ENCODE measurements at places on chromosomes 12 and 14.

DNA sequence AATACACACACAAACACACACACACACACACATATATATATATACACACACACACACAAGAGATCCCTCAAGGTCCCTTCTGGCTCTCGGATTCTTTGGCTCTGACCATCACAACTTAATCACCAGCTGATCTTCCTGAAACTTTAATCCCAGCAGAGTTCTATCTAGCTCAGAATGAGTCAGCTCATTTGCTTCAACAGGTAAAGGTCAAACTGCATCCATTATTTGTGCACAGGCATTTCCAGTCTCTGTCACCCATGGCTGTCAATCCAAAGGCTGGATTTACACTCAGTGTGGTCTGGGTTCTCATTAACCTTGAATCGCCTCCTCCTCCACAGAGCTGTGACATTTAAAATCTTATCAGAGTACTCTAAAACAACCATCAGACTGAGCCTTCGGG is 113.3 kb upstream of the TMPO start:
- no peak for DNase-seq

DNA sequence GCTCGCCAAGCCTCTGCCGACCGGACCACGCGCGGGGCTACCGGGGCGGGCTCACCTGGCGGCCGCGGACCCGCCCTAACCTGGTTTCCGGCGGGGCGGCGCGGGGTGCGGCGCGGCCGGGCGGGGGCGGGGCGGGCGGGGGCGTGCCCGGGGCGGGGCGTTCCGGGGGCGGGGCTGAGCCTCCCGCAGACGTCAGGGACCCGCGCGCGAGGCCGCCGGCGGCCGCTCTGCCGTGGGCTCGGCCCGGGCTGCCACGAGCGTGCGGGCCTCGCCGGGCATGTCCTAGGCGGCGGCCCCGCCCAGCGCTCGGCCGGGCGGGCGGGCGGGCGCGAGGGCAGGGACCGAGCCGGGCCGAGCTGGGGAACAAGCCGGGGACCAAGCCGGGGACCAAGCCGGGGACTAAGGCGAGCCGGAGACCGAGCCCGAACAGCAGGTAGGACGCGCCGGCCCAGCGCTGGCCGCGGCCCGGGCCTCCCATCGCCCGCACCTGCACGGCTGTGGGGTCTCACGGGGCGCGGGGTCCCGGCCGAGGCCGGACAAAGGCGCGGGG is at the start of gene CEP170B:
Gene CEP170B (plus strand): TSS at position 188 of the 550 bp plus-strand sequence. CDS start 3,183 bp downstream, outside the sequence.
- no peak for DNase-seq

DNA sequence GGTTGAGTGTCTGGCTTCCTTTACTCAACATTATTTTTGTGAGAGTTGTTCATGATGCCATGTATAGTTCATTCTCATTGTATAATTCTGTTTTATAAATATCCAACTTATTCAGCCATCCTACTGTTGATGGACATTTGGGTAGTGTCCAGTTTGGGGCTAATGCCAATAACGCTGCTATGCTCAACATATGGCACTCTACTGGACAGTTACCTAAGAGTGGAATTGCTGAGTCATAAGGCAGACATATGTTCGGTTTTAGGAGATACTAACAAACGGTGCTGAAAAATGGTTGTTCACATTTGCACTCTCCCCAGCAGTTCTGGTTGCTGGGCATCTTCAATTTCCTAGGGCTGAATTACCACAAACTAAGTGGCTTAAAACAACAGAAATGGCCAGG is 28.7 kb upstream of the P2RX4 start:
- no peak for DNase-seq

GRCh38 chr12:115481141-115481540 is 796.4 kb downstream of the MED13L start:
- no peak for DNase-seq

GRCh38 chr14:77043177-77043983 is 14.9 kb upstream of the IRF2BPL start:
- peak; percentile 47 for DNase-seq

DNA sequence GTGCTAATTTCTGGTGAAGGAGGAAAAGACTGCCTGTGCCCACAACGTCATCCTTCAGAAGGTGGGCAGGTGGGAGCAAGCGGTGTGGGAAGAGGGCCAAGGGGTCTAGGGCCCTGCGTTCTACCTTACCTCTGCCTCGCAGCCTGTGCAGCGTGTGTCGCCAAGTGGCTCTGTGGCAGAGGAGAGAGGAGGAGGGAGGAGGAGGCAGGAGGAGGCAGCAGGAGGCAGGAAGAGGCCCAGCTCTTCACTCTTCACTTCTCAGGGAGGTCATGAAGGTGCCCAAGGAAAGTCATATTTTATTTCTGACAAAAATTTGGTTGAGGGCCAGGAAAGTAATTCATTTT is 177.9 kb downstream of the MYRFL start:
- DNase-seq = no peak

DNA sequence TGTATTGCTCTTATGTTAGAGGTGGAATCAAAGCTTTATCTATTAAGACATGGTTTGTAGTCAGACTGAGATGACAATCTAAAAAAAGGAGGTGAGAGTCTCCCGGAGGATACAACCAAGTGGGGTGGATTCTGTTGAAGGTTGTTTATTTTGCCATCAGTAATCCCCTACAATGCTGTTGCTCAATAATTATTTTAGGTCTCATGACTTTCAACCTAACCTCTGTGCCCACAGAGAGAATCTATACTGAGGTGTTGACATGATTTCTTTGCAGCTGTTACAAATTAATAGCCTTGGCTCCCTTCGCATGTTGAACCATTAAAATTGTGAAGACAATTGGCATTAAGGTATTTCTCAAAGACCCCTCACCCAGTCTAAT is 28.7 kb upstream of the FOS start:
- no peak for DNase-seq

DNA sequence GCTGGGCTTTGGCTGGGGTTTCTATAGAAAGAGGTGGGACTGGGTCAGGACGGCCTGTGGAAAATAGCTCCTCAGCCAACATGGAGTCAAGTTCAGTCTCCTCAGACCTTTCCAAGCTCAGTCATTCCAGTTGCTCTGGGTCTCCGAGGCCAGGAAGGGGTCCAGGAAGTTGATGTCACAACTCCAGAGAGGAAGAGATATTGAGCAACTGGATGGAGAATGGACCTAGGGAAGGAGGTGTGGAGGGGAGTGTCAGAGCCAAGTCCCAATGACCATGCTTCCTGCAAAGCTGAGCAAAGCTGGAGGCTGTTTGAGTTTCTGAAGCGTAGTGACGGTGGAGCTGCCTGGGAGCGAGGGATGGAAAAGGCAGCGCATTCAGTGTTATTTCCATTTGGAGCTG is 86.1 kb downstream of the SLC24A4 start:
- peak; percentile 34 for DNase-seq

DNA sequence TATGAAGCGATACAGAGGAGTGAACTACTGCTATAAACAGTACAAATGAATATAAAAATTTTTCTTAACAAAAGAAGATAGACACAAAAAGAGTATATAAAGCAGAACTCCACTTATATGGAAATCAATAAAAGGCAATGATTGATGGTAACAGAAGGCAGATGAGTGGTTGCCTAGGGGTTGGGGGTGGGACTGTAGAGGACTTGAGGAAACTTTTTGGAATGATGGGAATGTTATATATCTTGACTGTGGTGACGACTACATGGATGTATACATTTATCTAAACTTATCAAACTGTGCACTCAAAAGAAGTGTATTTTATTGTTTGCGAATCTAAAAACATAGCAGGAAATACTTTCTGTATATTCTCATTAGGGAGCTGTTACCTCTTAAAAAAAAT is 89.1 kb downstream of the PTCSC3 start:
- DNase-seq = no peak

GRCh38 chr12:120262852-120263747 is 2.4 kb downstream of the PXN start:
- no peak for DNase-seq

DNA sequence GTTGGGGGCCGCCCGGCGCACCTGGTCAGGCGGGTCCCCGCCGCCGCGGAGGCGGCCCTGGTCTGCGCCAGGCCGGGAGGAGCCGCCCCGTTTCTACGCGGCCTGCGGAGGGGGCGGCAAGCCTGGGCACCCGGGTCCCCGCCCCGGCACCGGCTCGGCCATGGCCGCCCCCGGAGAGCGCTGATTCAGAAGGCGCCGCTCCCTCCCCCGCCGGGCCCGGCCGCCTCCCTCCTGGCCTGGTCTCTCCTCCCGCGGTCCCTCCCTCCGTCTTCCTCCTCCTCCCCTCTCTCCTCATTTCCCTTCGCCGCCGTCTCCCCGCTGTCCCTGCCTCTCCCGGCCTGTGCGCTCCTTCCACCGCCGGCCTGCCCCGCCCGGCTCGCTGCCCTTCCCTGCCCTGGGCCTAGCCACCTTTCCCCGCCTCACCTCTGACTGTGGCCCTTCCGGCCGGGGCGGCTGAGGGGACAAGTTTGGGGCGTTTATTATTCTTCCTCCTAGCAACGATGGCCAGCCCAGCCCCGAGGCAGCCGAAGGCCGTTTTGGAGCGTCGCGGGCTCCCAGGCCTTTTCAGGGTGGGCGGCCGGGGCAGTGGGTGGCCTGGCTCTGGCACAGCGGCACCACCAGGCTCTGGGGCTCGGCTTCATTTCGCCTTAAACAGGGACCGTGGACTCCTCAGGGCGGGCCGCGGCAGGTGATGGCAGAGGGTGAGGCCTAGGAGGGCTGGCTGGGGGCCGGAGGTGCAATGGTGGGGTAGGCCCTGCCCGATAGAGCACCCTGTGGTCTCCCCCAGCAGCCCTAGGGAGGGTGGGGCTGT is 768 bp downstream of the CEP170B start:
- DNase-seq = peak; percentile 48

- DNase-seq = no peak
These were observed 421 bp upstream of the ACADS start for GRCh38 chr12:120725151-120725658.

DNA sequence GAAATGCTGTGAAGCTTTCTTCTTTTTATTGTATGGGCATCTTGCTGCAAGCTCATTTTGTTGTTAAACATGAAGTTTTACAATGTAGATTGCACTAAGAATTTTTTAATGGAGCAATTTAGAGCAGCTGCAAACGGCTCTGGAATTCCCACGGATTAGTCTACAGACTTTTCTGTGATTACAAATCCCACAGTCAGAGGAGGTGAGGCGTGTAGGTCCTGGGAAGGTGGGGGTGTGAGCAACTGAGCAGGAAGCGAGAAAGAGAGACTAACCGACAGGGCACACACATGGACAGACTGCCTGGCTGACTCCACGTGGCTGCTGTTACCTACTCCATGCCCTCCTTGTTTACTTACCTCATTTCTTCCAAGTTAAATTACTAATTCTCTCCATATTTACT is 348.5 kb downstream of the NPAS3 start:
- peak; percentile 29 for DNase-seq

- DNase-seq = no peak
These were observed 35.7 kb upstream of the ATP2A2 start for GRCh38 chr12:110245369-110245772.

DNA sequence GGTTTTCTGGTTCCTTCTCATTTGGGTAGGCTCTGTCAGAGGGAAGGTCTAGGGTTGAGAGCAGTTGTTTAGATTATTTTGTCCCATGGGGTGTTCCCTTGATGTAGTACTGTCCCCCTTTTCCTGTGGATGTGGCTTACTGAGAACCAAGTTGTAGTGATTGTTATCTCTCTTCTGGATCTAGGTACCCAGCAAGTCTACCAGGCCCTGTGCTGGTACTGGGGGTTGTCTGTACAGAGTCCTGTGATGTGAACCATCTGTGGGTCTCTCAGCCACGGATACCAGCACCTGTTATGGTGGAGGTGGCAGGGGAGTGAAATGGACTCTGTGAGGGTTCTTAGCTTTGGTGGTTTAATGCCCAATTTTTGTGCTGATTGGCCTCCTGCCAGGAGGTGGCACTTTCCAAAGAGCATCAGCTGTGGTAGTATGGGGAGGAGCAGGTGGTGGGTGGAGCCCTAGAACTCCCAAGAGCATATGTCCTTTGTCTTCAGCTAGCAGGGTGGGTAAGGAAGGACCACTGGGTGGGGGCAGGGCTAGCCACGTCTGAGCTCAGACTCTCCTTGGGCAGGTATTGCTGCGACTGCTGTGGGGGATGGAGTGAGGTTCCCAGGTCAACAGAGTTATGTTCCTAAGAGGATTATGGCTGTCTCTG is 179.3 kb upstream of the BTG1 start:
- no peak for DNase-seq

DNA sequence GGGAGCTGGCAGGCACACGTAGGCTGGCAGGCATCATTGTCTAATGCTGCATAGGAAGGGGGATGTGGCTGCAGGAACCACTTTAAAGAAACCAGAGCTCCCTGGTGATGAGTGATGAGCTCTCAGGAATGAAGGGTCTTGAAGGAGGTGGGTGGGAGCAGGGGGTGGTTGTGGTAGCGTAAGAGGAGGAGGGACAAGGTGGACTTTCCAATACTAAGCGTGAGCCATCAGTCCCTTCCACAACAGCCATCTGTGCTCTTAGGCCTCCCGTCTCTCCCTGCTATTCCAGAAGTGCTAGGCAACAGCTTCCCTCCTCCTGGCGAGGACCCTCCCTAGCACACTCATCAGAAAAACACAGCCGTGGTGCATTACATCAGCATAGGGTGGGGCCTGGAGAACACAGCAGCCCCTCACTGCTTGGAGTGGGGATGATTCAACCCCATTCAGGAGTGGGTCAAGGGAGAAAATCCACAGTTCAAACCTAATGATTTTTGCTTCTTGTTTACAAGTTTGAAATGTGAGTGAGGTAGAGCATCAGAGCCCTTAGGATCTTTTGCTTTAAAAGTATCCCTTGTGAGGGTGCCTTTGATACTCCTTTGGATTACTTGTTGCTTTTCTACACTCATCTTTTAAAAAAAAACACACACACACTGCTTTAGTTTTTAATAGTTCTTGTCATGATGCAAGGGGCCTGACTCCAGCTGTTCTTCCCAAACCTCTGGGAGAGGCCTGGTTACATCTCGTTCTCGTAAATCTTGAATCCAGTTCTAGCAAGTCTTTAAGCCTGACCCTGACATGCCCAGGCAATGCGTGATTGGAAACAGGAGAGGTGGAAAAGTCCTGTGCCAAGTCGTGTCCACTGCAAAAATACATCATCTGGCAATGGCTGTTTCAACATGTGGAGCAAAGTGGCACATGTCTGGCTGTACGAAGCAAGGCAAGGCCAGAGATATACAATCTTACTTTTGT is 356.4 kb upstream of the DDHD1 start:
- no peak for DNase-seq

DNA sequence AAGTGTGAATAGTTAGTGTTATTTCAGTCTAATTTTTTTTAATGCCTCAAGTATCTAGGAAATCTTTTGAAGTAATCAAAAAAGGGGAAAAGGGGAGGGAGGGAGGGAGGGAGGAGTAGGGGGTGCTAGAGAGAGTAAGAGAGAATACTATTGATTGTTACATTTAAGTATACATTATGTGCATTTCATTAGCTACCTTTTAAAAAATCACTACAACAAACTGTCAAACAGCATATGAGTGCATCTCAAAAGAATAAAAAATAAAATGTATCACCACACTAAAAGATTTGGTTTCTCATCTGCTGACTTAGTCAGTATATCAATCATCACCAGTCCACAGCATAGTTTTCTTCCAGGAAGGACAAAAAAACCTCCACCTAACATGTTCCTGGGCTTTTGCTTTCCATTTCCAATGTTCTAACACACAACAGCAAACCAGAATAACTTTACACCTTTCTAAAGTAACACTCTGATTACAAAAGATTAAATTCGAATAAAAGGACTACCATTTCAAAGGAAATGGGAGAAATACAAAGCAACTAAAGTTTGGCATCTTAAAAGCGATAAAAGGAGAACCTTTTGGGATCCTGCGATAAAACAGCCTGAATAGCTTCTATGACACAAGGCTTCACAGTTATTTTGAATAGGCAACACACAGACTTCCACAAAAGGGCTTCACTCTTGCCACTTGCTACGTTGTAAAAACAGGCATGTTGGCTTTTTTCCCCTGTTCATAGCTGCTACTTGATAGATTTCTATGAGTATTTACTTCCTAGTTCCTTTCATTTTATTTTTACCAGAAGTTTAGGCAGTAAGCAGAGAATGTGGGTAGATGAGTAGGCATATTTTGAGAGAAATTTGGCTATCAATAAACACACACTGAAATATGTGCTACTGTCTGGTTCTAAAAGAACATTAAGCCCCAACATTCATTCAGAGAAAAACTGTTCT is 160.9 kb downstream of the EPS8 start:
- DNase-seq = peak; percentile 22
